Stimulated activated CD4-positive, alpha-beta T cell treated with anti-CD3 and anti-CD28 coated beads, Interleukin-1b, Interleukin-23, amount 100 ng/mL, for 24 hours (primary cell): ENCODE measurements at places on chromosomes 6 and 20.

DNA sequence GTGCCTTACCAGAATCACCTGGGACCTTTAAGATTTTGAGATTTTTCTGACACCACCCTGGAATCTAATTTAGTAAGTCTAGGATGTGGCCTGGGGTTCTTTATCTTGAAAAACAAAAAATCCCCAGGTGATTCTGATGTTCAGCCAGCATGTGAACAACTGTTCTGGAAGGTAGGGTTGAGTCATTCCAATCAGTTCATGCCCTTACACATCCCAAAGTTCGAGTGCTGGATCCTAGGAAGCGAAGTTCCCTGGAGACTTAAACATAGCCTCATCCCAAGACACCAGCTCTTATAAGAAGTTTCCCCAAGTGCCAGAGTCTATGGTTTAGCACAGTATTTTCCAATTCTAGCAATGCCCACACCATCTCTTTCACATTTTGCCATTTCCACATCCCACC is 6.3 kb upstream of the TSHZ2 start:
- no peak for DNase-seq

DNA sequence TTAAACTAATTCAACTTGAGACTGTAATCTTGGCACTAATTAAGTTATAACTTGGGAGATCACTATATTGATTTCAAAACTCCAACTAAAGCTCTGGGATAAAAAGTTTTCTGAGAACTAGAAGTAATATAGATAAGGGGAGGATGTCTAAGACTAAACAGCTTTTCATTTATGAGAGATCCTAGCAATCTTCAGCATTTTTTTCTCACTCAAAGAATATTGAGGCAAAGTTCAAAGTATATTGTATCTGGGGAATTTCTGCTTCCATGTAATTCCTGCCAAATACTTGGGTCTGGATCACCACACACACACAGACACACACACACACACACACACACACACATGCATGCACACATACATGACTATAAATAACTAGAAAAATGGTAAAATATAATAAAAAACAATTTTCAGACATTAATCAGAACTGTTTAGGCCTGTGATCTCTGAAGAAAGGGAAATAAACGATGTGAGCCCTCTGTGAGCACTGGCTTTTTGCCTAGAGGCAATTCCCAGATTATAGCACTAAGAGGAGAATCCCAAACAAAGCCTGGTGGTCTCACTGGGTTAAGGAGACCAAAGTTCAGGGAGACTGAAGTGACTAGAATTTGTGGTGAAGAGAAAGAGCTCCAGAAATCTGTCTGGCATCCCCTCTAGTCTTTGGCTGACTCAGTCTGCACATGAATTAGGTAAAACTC is 92.8 kb downstream of the ADAT2 start:
- no peak for DNase-seq

DNA sequence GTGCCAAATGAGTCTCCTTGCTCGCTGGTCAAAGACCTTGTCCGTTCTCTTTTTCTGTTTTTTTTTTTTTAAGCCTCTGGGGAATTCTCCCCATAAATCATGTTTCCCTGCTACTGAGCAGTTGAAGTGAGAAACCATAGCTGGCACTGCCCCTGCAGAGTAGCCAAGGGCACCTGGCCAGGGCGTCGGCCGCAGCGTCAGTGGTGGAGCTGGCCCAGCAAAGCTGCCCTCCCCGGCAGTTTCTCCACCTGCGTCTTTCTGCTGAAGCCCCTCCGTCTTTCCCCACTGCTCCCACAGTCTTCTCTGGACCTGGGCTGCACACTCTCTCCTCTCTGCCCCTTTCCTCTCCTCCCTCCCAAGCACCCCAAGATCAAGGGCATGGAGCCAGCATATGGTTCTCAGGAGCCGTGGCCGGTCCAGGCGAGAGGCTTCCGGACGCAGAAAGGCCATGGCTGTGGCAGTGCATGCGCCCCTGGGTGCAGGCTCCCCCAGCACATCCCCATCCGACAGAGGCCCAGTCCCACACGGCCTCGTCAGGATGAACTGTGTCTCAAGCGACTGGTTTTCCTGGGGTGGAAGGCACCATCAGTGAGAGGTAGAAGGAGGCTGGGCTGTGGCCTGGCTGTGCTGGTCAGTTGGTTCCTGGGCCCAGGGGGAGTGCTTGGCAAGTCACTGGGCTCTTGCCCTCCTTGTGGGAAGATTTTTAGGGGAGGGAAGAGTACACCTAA is 218.1 kb downstream of the ERMARD start:
- no peak for DNase-seq

GRCh38 chr20:56587307-56588041 is 41.6 kb upstream of the TFAP2C start:
- DNase-seq = no peak

GRCh38 chr6:73079611-73079955 is 145.7 kb downstream of the KHDC1L start:
- no peak for DNase-seq

DNA sequence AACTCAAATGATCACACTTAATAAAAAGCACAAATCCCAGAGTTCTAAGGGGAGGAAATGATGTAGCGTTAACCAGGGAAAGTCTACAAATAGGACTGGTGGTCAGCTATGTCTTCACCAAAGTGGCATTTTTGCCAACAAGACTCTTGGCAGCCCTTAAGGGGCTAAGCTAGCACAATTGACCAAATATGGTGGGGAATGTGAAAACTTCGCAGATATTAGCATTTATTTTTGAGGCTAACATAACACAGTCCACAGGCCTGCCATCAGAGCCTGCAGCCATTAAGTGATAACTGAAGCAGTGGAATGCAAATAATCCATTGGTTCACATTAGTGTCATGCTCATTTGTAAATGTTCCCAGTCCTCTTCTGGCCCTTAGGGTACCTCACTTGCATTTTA is 274.6 kb downstream of the FOXC1 start:
- no peak for DNase-seq

GRCh38 chr20:9068841-9069663 is at the start of gene PLCB4:
Gene PLCB4, plus strand, starts transcription at chr20:9069087. Its CDS starts 238,728 bp downstream, at chr20:9307815.
- DNase-seq = no peak

DNA sequence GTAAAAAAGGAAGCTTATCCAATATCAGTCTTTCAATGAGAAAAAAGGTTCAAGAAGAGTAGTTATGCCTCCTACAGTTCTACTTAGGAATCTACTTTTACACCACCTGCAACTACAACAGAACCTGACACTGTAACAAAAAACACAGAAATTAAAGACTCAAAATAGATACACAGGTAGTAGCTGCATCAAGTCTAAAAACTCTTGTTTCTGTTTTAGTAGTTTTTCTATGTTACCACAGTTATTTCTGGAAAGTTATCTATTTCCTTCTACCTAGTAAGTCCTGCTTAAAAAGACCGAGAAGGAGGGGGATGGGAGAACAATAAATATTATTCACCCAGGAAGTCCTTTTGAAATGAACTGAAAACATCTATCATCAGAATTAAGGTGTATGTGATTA is 52.5 kb downstream of the ATG5 start:
- no peak for DNase-seq

DNA sequence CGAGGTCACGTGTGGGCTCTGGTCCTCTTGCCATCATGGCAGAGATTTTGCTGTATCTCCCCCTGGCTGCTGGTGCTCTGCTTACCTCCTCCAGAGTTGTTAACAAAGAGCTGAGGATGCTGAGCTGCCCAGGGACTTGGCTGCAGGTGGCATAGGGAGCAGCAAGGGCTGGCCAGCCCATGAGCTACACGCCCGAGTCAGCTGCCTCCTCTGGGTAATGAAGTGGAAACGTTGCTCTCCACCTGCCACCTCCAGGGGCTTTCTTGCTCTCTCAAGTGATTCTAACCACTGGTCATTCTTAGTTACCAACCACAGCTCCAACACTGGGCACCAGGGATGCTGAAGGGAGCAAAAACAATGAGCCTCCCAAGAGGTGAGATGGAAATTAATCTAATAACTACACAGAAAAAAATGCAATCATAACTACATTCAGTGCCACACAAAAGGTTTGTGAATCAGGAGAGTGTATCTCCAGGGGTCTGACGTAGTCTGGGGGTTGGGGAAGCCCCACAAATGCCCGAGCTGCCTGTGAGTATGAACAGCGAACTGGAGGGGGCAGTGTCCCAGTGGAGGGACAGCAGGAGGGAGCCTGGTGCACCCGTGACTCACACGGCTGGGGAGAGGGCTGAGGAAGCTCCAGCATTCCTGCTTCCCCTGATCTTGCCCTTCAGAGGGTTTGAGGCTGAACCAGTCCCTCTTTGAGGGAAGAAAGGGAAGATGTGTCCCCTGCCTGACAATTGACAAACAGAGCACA is 78.7 kb downstream of the CDH26 start:
- no peak for DNase-seq
